Stimulated activated CD4-positive, alpha-beta T cell treated with anti-CD3 and anti-CD28 coated beads, Interleukin-12 subunit alpha, Interleukin-12 subunit beta, amount 100 ng/mL, for 48 hours (primary cell): ENCODE measurements at places on chromosomes 5 and 9.

- no peak for DNase-seq
Measured at GRCh38 chr5:151585970-151586369, 5.2 kb downstream of the FAT2 start.

- no peak for DNase-seq
Measured at GRCh38 chr9:70607329-70607728, 192.9 kb upstream of the KLF9 start.

DNA sequence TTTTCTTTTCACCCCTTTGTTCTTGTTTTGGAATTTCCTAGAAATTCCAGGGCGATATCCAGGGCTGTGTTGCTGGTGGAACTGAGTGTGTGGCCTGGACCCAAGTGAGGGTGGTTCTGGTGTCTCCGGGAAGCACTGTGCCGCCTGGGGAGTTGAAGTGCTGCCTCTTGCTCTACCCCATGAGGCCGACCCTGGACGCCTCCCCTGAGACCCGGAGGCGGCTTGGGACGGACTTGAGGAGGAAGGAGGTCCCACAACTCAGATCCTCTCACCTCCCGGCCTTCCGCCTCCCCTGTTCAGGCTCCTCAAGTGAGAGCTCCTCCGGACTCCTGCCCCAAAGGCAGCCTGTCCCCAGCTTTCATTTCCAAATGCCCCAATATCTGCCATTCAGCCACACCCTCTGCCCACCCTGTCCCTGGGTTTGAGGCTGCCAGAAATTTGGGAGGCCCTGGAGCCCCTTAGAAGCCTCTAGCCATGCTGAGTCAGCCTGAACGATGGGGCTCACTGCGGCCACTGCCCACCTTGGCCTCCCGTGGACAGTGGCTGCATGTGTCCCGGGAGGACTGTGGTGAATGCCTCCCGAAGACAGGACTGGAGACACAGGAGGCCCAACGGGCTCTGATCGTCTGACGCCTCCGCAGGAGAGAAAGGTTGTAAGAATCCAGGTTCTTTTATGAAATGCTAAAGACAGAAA is 42.6 kb upstream of the SLC6A19 start:
- no peak for DNase-seq

DNA sequence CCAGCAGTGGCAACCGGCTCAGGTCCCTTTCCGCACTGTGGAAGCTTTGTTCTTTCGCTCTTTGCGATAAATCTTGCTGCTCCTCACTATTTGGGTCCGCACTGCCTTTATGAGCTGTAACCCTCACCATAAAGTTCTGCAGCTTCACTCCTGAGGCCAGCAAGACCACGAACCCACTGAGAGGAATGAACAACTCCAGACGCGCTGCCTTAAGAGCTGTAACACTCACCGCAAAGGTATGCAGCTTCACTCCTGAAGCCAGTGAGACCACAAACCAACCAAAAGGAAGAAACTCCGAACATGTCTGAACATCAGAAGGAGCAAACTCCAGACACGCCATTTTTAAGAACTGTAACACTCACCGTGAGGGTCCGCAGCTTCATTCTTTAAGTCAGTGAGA is 103.5 kb downstream of the GLIS3 start:
- no peak for DNase-seq

DNA sequence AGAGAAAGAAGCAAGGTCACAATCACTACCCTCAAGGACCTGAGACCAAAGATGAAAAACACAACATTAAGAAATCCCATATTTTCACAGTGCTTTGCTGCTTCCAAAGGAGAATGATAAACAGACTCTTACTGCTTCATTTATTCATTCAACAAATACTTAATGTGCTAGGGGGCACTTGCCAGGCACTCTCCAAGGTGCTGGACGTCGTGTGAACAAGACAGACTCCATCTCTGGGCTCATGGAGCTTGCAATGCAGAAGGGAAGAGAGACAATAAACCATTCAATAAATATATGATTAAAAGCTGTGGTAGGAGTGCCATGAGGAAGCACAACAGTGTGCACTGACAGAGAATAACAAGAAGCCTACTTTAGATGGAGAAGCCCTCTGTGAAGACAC is 327.7 kb downstream of the CDK5RAP2 start:
- DNase-seq, result no peak

DNA sequence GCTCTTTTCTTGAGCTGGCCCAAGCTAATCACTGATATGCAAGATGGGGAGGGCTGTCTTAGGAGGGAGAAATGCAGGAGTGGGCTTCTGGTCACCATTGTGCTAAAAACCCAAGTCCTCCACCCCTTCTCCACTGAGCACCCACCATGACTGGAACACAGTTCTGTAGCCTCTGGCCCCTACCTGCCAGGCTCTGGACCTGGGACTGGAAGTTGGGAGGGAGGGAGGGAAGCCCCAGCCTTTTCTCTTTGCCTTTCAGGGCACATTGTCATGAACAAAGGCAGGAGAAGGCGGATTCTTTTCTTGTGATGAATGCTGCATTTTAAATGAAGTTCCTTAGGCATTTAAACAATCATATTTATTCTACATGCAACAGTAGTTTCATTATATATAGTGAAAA is 559.1 kb upstream of the TRPC7 start:
- no peak for DNase-seq

DNA sequence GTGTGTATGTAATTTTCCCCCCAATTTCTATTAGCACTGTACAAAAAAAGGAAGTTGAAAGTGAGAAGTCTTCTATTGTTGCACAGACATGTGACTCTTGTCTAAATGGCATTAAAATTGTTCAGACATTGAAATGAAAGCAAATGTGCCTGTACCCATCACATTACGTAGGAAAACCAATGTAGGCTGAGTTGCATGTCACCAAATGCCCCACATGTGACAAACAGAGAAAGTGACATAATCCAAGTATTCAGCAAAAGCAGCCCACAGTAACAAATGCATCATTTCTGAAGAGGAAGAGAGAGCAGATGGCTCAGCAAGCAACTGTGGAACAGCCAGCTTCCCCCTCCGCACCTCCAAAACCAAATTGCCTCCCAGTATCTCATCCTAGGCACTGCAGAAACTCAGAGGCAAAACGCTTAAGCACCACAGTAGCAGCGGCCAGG is 161.5 kb upstream of the NR4A3 start:
- no peak for DNase-seq

GRCh38 chr5:179998485-179998884 is 73.1 kb downstream of the RNF130 start:
- no peak for DNase-seq

GRCh38 chr9:21357479-21358460 is 7.1 kb upstream of the IFNA6 start:
- no peak for DNase-seq

- no peak for DNase-seq
Measured at GRCh38 chr5:143515829-143516228, 112.3 kb upstream of the NR3C1 start.

DNA sequence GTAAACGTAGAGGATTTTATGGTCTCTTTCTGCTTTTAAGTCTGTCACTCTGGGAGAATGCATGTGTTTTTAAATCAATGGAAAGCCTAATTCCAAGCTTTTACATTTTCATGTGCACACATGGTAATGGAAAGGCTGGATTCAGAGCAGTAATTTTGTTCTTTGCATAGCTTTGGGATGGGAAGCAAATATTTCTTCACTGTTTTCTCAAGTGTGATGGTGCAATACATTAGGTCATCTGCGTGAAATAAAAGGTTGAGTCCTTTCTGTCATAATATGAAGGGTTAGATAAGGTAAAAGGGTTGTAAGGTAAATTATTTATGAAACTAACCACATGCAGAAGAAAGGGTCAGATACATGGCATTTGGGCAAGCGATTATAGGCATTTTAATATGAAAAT is 88.2 kb upstream of the NR3C1 start:
- DNase-seq, result no peak
